ENCODE measurements at places on chromosomes 11 and 22.
A peak's percentile ranks its signal among the peaks of the same experiment; 100 is the strongest.

DNA sequence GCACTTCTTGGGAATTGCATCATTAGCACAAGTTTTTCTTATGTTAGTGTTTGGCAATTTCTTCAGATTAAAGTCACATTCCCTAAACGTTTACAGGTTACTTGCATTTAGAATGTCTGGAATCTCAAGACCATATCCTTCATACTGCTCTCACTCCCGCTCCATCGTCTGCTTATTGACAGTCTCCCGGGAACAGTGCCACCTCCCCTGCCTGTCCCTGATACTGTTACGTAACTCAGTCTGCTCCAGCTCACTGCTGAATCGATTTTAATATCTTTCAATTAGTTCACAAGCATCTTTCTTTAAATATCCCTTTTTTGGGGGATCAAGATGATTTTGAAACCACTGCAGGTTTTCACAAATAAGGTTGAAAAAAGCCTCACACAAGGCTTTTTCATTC, 48.2 kb downstream of the GLYATL2 start:
- no peak overlapping the region for H3K27ac ChIP-seq
- H3K4me1 ChIP-seq: no peaks in the 10 kb centered on the region
- no peak for DNase-seq

- peaks cover 38% of the 10 kb centered on the region for H3K27me3 ChIP-seq
- DNase-seq: no peak
- peak overlapping the region; percentile 14 for H3K4me3 ChIP-seq
- no peaks in the 10 kb centered on the region for H3K36me3 ChIP-seq
- H3K4me1 ChIP-seq: no peaks in the 10 kb centered on the region
These were observed 94.9 kb downstream of the SCN3B start for GRCh38 chr11:123559523-123559955.

- H3K36me3 ChIP-seq: no peaks in the 10 kb centered on the region
- DNase-seq: no peak
- no peak within 1 kb of the TSS for H3K27ac ChIP-seq
- no peaks in the 10 kb centered on the region for H3K4me1 ChIP-seq
- no peak within 1 kb of the TSS for H3K4me3 ChIP-seq
- no peaks in the 10 kb centered on the region for H3K27me3 ChIP-seq
These were observed at the start of gene ACR for GRCh38 chr22:50737728-50738648. ACR (plus strand) TSS chr22:50738204; CDS start chr22:50738236, 32 bp downstream.

- H3K4me3 ChIP-seq: no peak overlapping the region
- peaks cover 22% of the 10 kb centered on the region for H3K4me1 ChIP-seq
- no peaks in the 10 kb centered on the region for H3K27me3 ChIP-seq
- no peak for DNase-seq
- H3K36me3 ChIP-seq: no peaks in the 10 kb centered on the region
- no peak overlapping the region for H3K27ac ChIP-seq
These were observed 2.8 kb downstream of the APOL6 start for GRCh38 chr22:35651085-35651484.

DNA sequence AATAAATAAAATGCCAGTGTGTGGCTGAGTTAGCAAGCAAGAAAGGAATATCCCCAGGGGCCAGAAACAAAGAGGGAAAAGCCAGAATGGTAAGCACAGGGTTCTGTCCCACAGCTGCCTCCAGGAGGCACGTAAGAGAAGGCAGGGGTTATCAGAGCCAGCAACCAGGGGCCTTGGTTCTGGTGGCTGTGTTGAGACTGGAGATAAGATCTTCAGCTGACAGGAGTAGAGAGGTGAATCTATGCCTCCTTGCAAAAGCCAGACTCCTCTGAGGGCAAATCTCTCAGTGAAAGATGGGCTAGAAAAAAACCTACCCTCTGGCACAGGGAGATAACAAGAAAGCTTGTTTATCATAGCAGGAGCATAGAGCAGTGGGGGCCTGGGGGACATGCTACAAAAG, 29.8 kb upstream of the NFAM1 start:
- no peak for DNase-seq
- H3K27ac ChIP-seq: no peak overlapping the region
- H3K27me3 ChIP-seq: 0 out of 2 replicates have a peak, but pooled peaks cover 2% of the 10 kb centered on the region
- H3K4me1 ChIP-seq: no peaks in the 10 kb centered on the region
- no peaks in the 10 kb centered on the region for H3K36me3 ChIP-seq

- H3K4me3 ChIP-seq: no peak overlapping the region
- H3K4me1 ChIP-seq: no peaks in the 10 kb centered on the region
- H3K27ac ChIP-seq: no peak overlapping the region
- H3K27me3 ChIP-seq: no peaks in the 10 kb centered on the region
These were observed 2.5 kb upstream of the TPST2 start for GRCh38 chr22:26592421-26592891.

DNA sequence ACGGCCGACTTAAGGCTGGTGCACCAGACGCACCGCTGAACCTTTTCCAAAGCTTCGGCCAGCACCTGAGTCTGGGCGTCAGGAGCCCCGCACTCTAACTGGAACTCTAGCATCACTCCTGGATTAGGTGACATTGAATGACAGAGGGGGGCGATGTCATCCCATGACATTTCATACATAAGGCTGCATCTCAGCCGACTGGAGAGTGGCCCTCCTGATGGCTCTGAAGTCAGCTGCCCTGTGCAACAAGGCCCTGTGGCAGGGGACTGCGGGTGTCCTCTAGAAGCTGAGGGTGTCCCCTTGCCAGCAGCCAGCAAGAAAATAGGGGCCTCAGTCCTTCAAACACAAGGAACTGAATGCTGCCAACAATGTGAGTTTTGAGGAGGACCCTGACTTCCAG, 10.1 kb upstream of the FADS3 start:
- H3K27me3 ChIP-seq: no peaks in the 10 kb centered on the region
- DNase-seq: no peak
- H3K36me3 ChIP-seq: no peaks in the 10 kb centered on the region
- H3K4me1 ChIP-seq: no peaks in the 10 kb centered on the region
- no peak overlapping the region for H3K27ac ChIP-seq

Measured in Panc1 (cell line).